ENCODE measurements at places on chromosomes 5 and 9.

DNA sequence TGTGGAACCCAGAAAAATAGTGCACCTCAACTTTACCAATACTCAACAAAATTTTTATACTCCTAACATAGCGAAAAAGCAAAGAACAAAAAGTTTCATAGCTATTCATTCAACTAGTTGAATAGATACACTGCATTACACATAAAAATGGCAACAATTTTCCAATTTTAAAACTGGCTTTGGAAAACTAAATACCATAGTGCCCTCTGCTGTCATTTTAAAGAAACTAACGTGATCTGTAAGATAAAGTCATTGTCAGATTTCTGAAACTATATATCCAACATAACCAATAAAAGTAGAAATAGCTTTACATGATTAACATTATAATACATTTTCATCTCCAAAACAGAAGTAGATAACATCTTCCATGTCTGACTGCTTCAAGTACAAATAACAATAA, 31.6 kb downstream of the DTWD2 start:
- DNase-seq = peak; percentile 4

DNA sequence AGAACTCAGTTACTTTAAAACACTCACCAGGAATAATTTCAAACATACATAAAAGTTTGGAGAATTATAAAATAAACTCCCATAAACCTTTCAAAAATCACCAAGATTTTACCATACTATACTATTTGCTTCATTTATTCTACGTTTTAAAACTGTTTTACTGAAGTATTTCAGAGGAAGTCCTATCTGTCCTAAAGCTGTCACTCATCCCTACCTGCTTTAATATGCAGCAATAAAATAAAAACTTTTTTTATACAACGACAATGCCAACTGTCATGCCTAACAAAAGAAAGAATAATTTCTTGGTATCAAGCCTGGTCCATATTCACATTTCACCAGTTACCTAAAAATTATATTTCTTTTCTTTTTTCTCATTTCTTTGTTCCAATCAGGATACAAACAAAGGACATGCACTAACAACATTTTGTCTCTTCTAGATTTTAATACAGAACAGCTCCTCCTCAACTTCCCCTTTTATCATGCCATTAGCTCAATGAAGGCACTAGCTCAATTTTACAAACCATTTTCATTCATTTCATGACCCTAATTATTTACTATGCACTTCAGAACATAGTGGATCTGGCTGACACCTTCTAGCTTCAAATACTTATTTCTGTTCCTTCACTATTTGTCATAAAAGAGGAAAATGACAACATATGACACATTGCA, 135.2 kb downstream of the GNAQ start:
- DNase-seq = no peak

DNA sequence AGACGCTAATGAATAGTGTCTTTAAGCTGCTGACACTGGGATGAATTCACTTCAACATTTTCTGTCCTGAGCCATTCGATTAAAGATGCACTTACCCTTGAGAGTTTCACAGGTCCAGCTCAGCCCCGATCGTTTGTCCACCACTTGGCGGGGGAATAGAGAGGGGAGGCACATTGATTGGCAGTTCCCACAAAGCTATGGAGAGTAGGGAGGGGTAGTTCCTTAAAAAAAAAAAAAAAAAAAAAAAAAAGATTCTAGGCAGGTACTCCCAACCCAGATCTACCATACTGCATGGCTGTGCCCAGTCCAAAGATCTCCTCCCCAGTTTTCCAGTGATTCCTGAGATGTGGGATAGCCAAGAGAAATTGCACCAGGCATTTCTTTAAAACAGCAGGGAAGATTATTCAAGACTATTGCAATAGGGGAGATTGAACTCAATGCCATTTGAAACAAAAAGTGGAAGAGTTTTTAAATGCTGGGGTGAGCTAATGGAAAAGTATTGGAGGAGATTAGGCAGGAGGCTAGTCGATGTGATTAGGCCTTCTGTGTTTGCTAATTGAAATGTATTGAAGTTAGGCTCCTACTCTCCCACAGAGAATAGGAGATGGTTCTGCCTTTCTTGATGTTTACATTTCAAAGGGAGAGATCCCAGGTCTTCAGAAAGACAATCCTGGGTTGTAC, 2217.4 kb upstream of the WWC1 start:
- DNase-seq = no peak

- DNase-seq = no peak
Measured at GRCh38 chr5:5505815-5506214, 83.3 kb downstream of the ICE1 start.

- no peak for DNase-seq
Measured at GRCh38 chr5:137589185-137589584, 90.1 kb upstream of the SPOCK1 start.

- no peak for DNase-seq
Measured at GRCh38 chr5:79851391-79851863, 139.6 kb downstream of the MTX3 start.
